Activated T-helper 1 cell treated with anti-CD3 and anti-CD28 coated beads, Interleukin-2, amount 50 U/mL, for 16 hours (primary cell): ENCODE measurements at places on chromosomes 3 and 15.

GRCh38 chr3:149610351-149611105 is 47.3 kb downstream of the WWTR1 start:
- no peak for DNase-seq

DNA sequence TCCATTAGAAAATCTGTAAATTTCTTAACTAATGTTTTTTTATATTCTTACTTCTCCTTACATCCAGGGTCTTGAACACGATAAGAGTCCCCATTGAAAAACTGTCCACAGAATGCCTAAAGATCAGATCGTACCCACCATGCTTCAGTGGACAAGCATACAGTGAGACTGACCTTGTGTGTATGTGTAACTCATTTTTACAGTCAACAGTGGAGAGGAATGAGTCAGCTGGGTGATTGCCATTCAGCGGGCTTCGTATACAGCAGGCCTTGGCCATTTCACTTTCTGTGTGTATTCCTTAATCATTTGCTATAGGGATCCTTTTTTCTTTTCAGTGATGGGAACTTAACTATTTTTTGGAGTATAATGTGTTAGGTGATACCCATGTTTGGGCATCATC is 10.6 kb downstream of the PARP14 start:
- no peak for DNase-seq

DNA sequence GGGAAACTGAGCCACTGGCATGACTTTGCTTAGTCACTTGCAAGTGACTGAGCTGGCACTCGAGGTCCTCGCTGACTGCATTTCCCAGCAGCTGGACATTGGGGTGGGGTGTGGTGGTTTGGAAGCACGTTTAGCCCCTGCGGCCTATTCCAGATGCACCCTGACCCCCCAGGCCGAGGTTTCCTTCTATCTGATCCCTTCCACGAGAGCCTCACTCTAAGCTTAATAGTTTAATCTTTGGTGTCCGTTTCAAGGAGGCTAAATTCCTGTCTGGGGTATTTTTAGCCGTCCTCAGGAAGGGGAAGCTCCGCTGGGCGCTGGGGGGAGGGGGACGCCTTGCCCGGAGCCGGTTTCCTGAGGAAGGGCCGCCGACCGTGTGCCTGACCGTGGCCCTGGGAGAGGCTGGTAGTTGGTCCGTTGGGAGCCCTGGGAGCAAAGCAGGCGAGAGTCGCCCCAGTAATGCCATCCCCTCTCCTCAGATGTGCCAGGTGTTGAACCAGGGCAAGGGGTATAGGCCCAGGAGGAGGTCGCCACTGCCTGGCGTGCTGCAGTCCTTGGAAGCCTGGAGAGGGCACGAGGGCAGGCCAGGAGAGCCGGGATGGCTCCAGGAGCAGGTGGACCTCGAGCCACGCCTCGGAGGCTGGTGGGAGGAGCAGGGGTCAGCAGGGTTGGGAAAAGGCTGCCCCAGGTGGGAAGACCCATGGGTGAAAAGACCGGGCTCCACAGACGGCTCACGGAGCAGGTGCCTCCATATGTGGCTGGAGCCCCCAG is 37.2 kb downstream of the IDH2 start:
- no peak for DNase-seq

DNA sequence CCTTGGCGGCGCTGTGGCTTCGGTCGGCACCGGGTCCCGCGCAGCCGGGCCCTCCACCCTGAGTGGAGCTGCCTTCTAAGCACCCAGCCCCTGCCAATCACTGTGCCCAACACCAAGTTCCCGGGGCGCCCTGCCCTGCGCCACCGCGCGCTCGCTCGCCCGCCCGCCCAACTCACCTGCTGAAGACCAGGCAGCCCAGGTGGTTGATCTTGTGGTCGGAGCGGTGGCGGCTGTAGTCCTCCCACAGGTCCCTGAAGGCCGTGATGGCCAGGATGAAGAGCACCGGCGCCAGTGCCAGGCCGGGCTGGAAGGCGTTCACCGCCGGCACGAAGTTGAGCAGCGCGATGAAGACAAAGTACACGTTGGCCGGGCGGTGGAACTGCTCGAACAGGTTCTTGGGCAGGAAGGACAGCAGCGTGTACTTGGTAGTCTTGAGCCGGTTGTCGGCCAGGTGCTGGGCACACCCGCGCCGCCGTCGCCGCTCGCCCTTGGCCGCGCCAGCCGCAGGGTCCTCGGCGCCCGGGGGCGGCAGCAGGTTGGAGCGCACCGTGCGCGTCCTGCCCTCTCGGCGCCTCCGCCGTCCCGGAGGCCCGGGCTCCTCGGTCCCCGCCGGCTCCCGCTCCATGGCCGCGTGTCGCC is 536 bp downstream of the ATP10A start:
- peak; percentile 45 for DNase-seq

GRCh38 chr3:169493521-169494141 is 169.9 kb downstream of the MECOM start:
- DNase-seq = no peak

DNA sequence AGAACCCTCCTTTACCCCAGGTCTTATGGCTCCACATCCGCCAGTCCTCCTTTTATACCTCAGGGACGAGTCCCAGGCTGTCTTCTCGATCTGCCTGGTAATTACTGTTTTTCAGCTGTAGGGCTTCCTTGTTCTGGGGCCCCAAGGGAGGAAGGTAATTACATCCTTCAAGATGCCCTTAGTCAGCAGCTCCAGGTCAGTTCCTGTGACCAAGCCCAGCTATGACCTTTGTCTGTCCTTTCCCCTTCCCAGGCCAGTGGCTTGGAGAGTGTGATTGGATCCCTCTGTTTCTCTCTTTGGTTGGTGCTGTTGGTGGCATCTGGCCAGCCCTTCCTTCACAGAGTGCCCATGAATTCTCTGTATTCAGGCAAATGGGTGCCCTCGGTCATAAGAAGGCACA is 92.6 kb downstream of the AAGAB start:
- no peak for DNase-seq

- DNase-seq = no peak
Observed at GRCh38 chr15:88686166-88686565, 47.4 kb downstream of the ISG20 start.

GRCh38 chr3:111782447-111782782 is 76.7 kb upstream of the PHLDB2 start:
- no peak for DNase-seq

DNA sequence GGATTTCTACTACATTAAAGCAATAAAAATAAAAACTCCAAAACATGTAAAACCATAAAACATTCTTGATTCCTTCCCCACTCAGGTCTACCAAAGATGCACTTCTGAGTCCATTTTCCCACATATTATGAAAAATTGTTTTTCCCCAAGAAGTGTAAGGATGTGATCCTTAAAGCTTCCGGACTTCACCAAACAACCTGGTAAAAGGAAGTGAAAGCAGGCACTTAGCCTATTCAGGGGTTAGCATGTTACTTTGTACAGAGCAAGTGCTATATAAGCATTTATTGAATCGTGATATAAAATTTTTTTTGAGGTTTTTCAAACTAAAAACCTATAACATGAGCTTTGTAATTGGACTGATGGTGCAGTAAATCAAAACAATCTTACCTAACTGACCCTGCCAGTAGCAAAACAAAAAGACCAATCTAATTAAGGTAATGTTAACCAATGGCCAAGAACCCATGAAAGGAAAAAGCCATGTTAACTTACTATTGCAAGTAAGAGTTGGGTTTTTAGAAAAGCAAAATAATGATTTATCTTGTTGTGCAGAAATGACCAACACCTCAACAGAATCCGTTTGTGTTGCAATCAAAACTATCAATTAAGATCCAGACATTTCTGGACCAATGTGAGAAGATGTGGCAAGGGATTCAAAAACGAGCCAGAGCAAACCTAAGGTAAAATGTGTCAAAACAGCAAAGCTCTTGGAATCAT is 1.8 kb downstream of the SETD2 start:
- DNase-seq = no peak

- DNase-seq = no peak
Observed at GRCh38 chr15:91783008-91783407, 70.5 kb upstream of the SLCO3A1 start.

GRCh38 chr3:66577426-66578203 is 76.8 kb upstream of the LRIG1 start:
- DNase-seq = no peak

GRCh38 chr15:42152921-42153698 is 3.3 kb downstream of the PLA2G4F start:
- no peak for DNase-seq

GRCh38 chr3:65938676-65939075 is 100.0 kb downstream of the MAGI1 start:
- DNase-seq = no peak

GRCh38 chr15:90902840-90903732 is at the start of gene MAN2A2:
MAN2A2 (plus strand) TSS chr15:90903302; CDS start chr15:90904208, 906 bp downstream.
- DNase-seq = peak; percentile 41

GRCh38 chr15:63296195-63296594 is 18.8 kb downstream of the APH1B start:
- no peak for DNase-seq

DNA sequence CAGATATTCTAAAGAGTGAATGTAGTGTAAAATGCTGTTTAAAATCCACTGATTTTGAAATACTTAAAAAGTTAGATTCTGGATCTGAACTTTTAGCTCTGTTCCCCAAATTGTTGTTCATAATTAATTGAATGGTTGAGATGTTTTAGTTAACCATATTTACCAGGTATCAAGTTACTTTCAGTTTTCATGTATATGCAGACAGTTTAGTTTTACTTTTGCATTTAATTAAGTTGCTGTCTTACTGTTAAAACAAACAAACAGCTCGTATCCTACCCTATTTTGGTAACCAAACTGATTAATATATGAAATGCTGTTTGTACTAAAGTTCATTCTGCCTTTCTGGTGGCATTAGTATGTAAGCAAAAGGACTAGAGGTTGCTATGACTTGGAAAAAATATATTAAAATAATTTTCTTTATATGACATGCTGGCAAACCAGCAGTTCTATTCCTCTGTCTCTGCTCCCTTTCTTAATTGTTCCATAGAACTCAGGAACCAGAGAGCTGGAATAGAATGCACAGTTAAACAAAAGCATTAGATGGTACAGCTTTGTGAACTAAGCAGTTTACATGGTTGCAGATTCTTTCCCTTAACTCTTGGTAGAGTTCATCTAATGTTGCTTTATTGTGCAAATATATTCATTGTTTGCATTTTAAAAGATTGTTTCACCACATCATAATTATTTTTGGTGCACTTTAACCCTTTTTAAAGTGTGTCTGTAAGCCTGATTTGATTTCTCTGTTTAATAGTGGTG is 39.5 kb upstream of the SCAANT1 start:
- no peak for DNase-seq

- no peak for DNase-seq
Observed at GRCh38 chr3:117217355-117217754, 507.8 kb downstream of the TUSC7 start.

- no peak for DNase-seq
Observed at GRCh38 chr3:11724615-11725339, 81.1 kb upstream of the VGLL4 start.

GRCh38 chr3:43120937-43121336 is 15.1 kb upstream of the POMGNT2 start:
- DNase-seq = no peak

DNA sequence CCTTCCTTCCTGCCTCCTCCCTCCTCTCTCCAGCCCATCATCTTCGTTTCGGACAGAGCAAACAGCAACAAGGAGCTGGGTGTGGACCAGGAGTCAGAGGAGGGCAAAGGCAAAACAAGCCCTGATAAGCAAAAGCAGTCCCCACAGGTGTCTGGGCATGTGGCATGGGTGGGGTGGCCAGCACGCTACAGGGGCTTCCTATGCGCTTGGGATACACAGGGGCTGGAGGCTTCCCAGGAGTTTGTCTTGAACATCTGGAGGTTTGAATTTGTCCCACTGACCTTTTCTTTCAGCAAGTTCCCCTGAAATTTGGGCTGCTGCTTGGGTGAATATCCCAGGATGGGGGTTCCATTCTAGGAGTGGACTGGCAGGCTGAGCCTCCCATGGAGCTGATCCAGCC is 48.9 kb downstream of the CAPN3 start:
- DNase-seq = no peak
